ENCODE measurements at places on chromosomes 12 and 14.

DNA sequence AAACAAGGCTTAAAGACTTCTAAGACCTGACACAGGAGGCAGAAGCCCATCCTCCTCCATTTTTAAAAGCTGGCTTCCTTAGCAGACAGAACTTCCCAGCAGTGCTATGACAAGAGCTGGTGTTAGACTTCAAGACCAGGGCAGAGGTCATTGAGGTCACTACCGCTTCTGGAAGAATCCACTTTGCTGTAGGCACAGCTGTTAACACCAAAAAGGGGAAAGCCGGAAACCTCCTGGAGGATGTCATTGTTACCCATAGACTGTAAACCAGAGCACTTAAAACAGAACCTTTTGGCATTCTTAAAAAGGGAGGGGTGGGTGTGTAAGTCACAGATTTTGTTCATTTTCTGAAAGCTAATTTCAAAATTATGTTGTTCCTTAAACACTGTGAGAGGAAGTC lies 445.7 kb downstream of the TMTC2 start:
- no peak for DNase-seq

DNA sequence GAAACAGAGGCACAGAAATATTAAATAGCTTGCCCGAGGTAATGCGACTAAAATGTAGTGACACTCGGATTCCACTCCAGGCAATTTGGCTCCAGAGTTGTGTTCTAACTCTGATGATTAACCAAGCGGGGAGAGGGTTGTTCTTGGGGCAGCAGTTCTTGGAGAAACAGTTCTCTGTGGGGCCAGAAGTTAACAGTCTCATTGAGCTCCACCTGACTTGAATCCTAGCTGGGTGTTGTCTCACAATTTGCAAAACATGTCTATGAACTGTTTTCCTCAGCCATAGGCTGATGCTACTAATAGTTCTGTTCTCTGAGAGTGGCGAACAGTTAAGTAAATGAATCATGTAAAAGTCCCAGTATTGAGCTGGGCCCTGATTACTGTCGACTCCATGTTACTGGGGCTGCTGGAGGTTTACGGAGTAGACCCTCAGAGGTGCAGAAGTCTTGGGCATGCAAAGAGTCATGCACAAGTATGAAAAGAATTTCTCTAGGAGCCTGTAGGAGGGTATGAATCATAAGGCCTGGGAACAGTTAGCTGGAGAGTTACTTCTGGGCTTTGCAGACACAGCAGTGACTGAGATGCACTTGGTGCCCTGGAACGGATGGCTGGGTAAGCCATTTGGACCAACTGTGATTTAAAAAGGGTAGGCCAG lies 15.4 kb upstream of the NIN start:
- no peak for DNase-seq

DNA sequence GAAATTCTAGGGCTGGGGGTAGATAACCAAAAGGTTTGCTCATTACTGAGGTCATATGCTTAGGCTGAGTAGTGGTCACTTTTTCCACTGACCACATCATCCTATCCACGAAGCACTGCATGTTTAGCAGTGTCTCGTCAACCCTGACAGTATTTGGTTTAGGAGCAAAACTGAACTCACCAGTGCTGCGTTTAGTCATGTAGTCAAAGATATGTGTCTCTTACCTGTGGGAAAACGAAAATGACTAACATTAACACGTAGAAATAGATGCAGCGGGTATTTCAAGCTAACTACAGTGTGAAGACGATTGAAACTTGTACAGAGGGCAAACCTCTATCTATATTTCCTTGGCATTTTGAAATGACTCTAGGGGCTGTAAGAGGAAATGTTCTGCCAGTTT lies 34.6 kb downstream of the MTHFD1 start:
- no peak for DNase-seq

GRCh38 chr12:22635812-22636211 lies 10.8 kb downstream of the ETNK1 start:
- DNase-seq, result no peak

DNA sequence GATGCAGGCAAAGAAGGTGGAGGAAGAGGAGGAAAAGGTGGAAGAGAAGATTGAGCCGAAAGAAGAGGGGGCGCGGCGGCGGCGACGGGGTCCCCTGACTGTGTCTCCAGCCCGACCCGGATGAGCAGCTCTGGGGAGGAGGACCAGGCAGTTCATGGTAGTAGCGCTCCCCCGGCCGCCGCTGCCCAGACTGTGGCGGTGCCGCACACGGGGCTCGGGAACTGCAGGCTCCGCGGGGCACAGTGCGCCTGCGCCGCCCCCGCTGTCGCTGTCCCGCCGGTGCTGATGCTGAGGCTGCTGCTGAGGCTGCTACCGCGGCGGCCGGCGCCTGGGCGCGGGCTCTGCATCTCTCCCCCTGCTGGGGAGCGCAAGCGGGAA lies at the start of gene KCNH5:
TSS of gene KCNH5 (minus strand) at position 225 of the 378 bp plus-strand sequence. CDS start 272 bp downstream, outside the sequence.
- DNase-seq, result no peak

DNA sequence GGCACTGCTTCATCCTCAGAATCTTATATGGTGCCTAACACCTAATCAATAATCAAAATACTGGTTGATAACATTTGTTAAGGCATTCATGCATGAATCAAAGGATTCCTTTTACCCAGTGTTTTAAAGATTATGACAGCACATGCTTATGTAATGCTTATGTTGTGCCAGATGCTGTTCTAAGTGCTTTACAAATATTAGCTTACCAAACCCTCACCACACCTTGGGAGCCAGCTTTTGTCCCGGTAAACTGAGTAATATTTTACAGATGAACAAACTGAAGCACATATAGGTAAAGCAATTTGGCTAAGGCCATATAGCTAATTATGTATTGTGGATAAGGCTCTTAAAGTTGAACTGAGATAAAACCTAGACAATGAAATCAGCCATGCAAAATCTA lies 209.2 kb downstream of the ALX1 start:
- DNase-seq, result no peak

DNA sequence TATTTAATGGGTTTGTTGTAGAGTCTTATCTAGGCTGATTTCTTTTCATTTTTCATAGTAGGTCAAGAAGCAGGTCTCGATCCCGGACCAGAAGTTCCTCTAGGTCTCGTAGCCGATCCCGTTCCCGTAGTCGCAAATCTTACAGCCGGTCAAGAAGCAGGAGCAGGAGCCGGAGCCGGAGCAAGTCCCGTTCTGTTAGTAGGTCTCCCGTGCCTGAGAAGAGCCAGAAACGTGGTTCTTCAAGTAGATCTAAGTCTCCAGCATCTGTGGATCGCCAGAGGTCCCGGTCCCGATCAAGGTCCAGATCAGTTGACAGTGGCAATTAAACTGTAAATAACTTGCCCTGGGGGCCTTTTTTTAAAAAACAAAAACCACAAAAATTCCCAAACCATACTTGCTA lies 4.2 kb downstream of the SRSF5 start:
- no peak for DNase-seq

- no peak for DNase-seq
Observed at GRCh38 chr12:113372371-113372770, 14.0 kb downstream of the PLBD2 start.

DNA sequence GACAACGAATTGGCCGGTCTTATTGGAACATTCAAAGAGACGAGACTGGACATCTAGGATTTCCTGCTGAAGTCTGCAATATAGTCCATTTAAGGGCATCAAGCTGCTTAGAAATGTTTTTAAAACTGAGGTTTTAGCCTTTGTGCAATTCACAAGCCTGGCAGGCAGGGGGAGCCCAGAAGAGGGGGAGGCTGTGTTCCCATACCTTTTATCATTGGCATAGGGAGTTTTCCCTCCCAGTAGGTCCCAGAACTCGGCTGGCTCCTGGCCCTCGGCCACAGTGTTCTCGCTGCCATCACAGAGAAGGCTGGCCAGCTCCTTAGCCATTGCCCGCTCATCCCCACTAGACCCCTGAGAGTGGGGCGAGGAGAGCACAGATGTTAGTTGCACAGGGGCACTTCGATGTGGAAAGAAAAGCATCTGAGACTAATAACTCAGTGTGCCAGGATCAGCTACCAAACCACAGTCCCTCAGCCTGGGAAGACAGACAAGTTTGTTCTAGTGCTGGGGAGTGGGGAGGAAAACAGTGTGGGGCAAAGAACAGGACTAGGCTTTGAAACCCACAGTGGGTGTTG lies 15.1 kb downstream of the AVIL start:
- no peak for DNase-seq

GRCh38 chr14:75069811-75070145 lies 337 bp downstream of the ZC2HC1C start:
- no peak for DNase-seq

DNA sequence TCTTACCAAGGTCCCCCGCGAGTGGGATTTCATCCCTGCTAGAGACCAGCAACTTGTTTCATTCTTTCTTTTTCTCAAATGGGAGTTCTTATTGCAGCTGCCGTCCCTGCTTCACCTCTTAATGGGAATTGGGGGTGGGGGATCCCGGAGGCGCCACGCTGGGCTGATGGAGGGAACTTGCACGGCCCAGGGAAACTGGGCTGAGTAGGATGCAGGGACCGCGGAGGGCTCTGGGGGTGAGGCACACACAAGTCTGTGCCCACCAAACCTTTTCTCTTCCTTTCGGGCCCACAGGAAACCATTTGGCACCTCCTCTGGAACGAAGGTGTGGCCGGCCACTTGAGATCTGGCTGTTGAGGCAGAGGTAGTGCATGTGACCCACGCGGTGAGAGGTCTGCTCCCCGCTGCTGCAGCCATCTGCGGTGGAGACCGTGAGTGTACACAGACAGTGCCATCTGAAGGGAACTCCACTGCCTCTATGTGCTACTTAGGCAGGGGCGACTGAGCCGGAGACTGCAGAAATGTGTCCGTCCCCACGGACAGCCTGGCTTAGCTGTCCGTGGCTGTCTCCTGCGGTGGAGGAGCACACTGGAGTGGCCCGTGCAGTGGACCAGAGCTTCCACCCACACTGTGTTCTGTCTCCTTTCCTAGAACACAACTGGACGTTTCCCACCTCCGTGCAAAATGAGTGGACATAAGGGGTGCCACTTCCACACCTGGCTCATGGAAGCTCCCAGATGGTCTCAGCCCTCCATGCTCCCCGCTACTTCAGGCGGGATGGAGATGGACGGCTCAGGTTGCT lies 42.1 kb upstream of the TESC start:
- DNase-seq, result no peak

GRCh38 chr14:96780500-96780899 lies 16.7 kb upstream of the VRK1 start:
- DNase-seq, result no peak

DNA sequence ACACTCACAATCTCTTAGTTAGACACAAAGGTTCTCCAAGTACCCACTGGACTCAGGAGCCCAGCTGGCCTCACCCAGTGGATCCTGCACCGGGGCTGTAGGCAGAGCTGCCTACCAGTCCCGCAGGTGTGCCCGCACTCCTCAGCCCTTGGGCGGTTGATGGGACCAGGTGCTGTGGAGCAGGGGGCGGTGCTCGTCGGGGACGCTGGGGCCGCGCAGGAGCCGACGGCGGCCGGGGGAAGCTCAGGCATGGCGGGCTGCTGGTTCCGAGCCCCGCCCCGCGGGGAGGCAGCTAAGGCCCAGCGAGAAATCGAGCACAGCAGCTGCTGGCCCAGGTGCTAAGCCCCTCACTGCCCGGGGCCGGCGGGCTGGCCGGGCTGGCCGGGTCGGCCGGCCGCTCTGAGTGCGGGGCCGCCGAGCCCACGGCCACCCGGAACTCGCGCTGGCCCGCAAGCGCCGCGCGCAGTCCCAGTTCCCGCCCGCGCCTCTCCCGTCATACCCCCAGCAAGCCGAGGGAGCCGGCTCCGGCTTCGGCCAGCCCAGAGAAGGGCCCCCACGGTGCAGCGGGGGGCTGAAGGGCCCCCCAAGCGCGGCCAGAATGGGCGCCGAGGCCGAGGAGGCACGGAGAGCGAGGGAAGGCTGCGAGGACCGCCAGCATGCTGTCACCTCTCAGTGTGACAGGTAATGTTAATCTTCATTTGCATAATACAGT lies 506.8 kb downstream of the LRFN5 start:
- no peak for DNase-seq

DNA sequence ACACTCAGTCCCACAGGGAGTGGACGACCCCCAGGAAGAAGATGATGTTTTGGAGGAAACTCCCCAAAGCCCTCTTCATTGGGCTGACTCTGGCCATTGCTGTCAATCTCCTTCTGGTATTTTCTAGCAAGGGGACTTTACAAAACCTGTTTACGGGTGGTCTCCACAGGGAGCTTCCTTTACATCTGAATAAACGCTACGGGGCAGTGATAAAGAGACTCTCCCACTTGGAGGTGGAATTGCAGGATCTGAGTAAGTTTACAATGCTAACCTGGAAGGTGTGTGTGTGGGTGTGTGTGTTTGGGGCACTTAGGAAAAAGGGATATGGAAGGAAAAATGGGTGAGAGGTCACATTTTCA lies 416 bp downstream of the GALNT8 start:
- DNase-seq, result no peak

DNA sequence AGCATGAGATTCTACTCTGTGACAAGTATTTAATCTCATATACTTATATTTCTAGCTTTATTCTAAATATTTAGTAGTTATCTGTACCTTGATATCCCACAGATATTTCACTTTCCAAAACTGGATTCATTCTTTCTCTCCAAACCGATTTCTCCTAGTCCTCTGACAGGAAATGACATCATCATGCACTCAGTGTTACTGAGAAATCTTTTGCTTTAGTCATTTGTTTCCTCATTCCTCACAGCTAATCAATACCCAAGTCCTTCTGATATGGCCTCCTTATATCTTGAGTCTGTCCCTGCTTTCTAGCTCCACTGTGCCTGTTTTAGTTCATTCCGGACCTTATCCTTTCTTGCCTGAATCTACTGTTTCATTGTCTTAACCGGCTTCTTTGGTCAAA lies 39.4 kb upstream of the E2F7 start:
- no peak for DNase-seq

- no peak for DNase-seq
Observed at GRCh38 chr12:29224572-29224971, 75.5 kb downstream of the FAR2 start.

- no peak for DNase-seq
Observed at GRCh38 chr14:65753061-65753460, 340.5 kb downstream of the FUT8 start.

GRCh38 chr12:92234533-92234932 lies 88.9 kb upstream of the BTG1 start:
- no peak for DNase-seq

DNA sequence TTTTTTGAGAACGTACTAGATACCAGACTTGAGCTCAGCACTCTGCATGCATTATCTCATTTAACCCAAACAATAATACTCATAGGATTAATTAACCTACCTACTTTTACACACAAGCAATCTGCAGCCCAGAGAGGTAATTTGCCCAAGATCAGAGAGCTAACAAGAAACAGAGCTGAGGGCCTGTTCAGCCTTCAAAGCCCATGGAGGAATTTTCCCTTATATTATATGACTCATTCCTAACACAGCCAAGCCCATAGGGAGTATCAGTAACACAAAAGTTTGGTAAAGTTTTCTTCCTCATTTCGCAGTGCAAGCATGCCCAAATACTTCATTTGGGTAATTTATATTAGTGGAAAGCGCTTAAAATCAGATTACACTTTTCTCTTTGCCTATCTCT lies 94.7 kb downstream of the GALC start:
- no peak for DNase-seq

DNA sequence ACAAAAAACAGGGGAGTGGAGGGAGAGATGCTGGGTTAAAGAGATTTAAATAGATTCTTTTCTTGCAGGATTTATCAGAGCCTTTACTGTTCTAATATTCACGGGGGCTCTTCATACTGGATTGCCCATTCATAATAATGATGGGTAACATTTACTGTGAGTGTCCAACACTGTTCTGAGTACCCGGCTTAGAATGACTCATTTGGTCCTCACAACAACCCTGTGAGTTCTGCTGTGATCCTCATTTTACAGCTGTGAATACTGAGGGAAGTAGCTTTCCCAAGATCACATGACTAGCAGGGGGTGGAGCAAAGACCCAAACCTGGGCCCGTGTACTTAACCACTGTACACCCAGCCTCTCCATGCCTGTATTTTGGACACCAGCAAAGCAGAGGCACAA lies 113.4 kb downstream of the NT5DC3 start:
- DNase-seq, result no peak

GRCh38 chr14:77144412-77145115 lies 3.0 kb upstream of the ZDHHC22 start:
- no peak for DNase-seq
